CD8-positive, alpha-beta memory T cell (primary cell): ENCODE measurements at places on chromosomes 1 and 21.

GRCh38 chr1:43887748-43888147 is 45.9 kb upstream of the ARTN start:
- DNase-seq, result no peak

- no peak for DNase-seq
Measured at GRCh38 chr1:24915816-24916602, 14.1 kb downstream of the RUNX3 start.

- no peak for DNase-seq
Measured at GRCh38 chr1:226210571-226211176, 12.8 kb upstream of the MIXL1 start.

- no peak for DNase-seq
Measured at GRCh38 chr1:90708826-90709225, 8.3 kb downstream of the BARHL2 start.

DNA sequence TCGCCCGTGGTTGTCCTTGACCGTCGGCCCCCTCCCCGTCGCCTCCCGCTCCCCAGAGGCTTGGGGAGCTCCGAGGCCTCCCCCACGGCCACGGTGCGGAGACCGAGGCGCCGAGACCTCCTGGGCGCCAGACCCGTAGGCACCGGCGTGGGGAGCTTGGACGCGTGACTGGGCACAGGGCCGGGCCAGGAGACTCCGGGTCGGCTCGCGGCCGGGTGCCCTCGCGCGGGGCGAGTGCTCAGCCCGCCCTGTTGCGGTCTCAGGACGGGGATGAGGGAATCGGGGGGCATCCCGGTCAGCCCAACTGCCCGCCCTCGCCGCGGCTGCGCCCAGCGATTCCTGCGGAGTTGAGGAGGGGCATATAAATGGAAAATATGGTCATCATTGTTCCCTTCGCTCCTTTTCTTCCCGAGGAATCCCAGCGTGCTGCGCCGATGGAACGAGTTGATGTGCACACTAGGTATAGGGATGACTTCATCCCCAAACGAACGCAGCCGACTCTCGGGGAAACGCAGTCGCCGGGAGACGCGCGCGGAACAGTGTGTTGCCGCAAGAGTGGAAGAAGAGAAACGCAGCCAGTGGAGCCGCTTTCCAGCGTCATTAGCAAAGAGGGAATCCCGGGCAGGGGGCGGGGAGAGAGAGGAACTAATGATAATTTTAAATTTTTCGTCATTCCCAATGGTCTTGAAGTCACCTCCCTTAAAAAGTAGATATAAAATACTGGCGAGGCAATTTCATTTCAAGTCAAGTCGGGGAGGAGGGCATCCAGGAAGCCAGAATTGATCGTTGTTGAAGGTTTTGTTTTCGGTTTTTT is 747 bp upstream of the ENAH start:
- DNase-seq, result no peak

DNA sequence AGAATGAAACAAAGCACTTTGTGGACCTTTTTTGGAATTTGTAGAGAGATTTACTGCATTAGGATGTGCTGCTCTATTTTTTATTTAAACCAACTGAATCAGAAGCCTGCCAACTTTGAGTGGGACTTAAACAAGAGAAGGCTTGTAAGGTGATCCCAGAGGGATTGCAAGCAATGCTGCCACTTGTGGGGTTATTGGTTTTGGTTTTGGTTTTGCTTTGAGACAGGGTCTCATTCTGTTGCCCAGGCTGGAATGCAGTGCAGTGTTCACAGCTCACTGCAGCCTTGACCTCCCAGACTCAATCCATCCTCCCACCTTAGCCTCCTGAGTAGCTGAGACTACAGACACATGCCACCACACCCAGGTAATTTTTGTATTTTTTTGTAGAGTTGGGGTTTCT is 32.2 kb upstream of the GNG5 start:
- DNase-seq, result no peak

GRCh38 chr21:41451753-41452676 is 26.0 kb downstream of the MX1 start:
- no peak for DNase-seq

DNA sequence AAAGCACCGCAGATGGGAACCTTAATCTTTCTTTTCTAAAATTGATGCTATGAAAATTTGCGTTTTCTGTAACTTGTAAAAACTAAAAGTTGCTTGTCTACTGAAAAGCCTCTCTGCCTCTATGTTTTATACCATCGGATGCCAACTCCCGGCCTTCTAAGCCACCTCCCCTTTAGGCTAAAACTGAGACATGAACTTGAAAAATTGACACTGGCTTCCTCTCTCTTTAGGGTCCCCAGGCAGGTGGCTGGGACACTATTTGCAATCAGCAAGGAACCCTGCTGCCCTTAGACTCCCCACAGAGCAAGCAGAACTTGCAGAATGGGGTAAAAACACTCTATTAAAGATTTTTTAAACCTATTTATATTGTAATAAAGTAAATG is 151.1 kb upstream of the CAMK1G start:
- DNase-seq, result no peak

GRCh38 chr1:210418863-210419650 is 90.4 kb downstream of the HHAT start:
- no peak for DNase-seq

DNA sequence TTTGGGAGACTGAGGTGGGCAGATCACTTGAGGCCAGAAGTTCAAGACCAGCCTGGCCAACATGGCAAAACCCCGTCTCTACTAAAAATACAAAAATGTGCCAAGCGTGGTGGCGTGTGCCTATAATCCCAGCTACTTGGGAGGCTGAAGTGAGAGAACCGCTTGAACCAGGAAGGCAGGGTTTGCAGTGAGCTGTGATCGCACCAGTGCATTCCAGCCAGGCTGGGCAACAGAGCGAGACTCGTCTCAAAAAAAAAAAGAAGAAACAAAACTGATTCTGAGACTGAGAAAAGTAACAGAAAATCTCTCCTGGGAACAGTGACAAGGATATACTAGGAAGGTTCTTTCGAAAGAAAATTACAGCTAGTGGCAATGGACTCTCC is 20.9 kb downstream of the USP48 start:
- DNase-seq, result no peak

GRCh38 chr21:36671836-36672235 is 27.1 kb upstream of the SIM2 start:
- DNase-seq, result no peak

GRCh38 chr1:152970495-152970894 is at the start of gene SPRR4:
Gene SPRR4 (plus strand): TSS chr1:152970648. CDS start chr1:152971891, 1,243 bp downstream.
- DNase-seq, result no peak

- no peak for DNase-seq
Measured at GRCh38 chr1:183137782-183138181, 48.3 kb upstream of the LAMC2 start.

DNA sequence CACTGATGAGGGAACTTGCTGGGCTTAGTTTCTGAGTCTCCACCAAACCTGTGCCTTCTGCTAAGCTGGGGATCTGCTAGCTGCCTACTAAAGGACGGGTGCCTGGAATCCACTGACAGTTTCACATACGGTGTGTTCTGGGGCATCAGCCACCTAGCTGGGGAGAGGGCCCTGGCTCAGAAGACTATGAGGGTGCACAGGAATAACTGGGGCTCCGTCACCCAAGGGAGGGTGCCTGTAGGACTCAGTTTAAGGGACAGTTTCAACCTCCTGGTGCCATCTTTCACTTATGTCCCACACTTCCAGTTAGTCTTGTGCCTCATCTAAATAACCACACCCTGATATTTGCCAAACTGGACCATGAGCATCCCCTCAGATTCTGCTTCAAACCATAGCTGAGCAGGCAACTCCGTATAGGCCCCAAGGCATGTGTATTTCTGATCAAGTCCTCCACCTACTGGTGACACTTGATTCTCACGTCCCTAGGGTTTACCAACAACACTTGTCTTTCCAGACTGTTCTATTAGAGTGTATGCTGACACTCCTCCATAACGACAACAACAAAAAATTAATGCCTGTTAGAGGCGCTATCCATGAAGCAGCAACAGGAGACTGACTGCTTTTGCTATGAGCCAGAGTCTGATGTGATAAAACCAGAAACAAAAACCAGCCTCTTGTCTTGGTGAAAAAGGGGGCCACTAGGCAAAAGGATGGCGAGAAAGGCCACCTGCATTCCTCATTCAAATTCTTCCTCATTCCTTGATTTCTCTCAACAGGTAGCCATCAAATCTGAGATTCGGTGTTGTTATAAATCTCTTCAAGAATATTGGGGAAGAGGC is 55.0 kb upstream of the PAXBP1 start:
- DNase-seq, result peak; percentile 11

GRCh38 chr1:232635778-232636356 is 5.9 kb upstream of the SIPA1L2 start:
- no peak for DNase-seq

- no peak for DNase-seq
Measured at GRCh38 chr1:205374210-205375078, 17.7 kb upstream of the KLHDC8A start.

- no peak for DNase-seq
Measured at GRCh38 chr21:43696214-43696613, 22.7 kb upstream of the PDXK start.

DNA sequence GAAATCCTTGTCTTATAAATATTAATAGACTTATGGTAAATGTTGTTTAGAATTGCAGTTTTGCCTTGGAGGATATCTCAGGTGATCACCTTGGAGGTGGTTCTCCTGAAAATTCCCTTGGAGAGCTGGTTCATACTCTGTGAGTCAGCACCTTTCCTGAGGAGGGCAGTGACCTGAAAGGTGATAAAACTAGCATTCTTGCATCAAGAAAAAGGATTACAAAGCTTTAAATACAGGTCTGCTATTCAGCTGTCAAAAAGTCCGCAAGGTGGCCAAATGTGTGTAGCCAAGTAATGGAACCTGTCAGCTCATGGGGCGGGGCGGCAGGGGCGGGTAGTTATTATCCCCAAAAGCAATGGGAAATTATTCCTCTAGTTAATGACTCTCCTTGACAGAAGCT is 52.8 kb upstream of the EDARADD start:
- no peak for DNase-seq

DNA sequence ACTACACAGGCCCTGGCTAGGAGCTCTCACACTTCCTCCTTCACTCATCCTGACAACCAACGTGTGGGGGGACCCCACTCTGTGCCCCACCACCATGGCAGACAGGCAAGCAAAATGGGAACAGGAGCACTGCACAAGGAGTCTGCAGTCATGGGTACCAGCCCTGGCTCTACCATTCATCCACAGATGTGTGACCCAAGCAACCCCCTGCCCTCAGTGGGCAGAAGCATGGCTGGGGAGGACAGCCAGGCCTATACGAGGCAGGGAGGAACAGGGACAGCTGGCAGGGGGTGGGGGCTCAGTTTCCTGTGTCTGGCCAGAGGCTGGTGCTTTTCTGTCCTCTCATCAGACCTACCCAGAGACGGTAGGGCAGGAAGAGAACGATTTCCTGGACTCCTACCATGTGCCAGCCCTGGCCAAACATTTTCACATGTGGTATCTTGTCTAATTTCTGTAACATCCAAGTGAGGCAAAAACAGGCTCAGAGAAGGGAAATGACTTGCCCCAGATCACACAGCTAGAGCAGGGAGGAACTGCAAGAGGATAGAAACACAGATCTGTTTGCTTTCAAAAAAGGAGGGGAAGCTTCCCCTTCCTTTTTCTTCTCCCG is 178.0 kb downstream of the HIVEP3 start:
- no peak for DNase-seq

- DNase-seq, result no peak
Measured at GRCh38 chr1:66503841-66504470, 30.0 kb upstream of the SGIP1 start.

DNA sequence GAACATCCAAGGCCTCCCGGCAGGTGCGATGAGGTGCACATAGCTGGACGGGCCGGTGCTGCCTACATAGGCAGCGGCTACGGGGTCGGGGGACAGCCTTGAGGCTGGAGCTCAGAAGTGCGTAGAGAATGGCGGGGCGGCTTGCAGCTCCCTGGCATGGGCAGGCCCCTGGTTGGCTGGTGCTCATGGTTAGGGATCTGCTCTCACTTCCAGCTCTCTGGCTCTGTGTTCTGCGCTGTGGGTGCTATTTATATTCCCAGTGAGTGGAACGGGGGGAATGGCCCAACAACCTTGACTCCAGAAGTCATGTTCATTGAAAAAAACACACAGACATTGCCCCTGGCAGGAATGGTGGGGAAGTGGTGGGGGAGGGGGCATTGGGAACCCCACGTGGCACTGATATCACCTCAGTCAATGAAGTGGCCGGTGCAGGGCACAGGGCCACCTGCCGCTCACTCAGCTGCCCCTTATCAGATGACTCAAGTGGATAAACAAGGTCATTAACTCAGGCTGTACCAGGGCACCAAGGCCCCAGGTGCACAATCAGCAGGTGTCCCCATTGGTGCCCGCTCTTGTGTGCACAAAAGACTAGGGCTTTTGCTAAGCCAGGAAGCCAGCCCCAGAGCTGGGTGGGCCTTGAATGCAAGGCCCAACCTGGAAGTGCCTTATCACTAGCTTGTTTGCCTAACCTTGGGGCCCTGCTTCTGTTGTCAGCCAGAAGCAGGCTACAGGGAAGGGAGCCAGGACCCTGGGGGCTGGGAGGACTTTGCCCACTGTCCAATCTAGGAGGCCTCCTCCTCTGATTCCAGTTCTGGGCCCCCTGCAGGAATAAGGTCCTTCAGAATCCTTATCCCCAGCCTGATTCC is at the start of gene NR0B2:
NR0B2 (minus strand) TSS at position 222 of the 866 bp plus-strand sequence; CDS start at position 187, 35 bp downstream.
- DNase-seq, result no peak

DNA sequence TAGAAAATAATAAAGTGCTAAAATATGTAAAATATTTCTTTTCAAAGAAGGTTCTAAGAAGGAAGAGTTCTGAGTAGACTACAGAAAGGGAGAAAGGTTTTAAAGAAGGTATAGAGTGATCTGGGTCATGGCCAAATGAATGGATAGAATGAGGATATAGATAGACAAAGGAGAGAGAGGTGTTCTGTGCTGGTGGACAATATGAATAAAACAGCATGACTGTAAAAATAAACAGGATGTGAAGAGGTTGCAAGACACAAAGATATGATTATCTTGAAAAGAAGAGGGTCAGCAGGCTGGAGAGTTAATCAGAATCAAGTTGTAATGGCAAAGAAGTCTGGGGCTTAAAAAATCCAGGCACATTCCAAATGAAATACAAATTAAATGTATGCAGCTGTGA is 86.7 kb upstream of the GNG4 start:
- no peak for DNase-seq
